Epithelial cell of proximal tubule (primary cell): ENCODE measurements at places on chromosomes 4 and X. TPM values are rescaled to one million over a fixed set of nuclear protein-coding genes. Genes with fewer than 3 reads are reported as not detected.

The DRD5 gene
- total RNA-seq: not detected in 2 replicates

The PDLIM3 gene
- total RNA-seq: 7.8 and 8.5 TPM in 2 replicates

The FIP1L1 gene
- total RNA-seq: 52.8 and 69.9 TPM in 2 replicates

The CCNB3 gene
- total RNA-seq: 0.17 and 2.9 TPM in 2 replicates

The MAGEA8 gene
- total RNA-seq: not detected in 2 replicates

The SULT1E1 gene
- total RNA-seq: 0.43 TPM in 1 of 2 replicates, not detected in the other

The BLOC1S4 gene
- total RNA-seq: 22.0 and 26.6 TPM in 2 replicates

The TMSB15A gene
- 26.6 and 62.6 TPM in 2 replicates for total RNA-seq

The MAGEC1 gene
- not detected in 2 replicates for total RNA-seq

The SGMS2 gene
- total RNA-seq: 77.2 and 84.2 TPM in 2 replicates
